Foreskin fibroblast (primary cell): ENCODE measurements at places on chromosomes 5 and 9.

- peak; percentile 28 for DNase-seq
Observed at GRCh38 chr5:59126708-59127573, 544.1 kb downstream of the RAB3C start.

DNA sequence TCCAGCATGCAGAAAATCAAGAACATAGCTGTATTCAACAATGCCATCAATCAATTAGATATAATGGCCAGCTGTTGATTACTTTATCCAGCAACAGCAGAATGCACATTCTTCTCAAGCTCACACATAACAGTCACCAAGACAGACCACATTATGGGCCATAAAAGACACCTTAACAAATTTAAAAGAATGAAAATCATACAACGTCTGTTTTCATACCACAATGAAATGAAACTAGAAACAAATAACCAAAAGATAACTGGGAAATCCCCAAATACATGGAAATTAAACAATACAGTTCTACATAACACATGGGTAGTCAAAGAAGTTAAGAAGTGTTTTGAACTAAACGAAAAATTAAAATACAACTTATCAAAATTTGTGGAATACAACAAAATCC, 130.9 kb upstream of the GNA14 start:
- DNase-seq = no peak

- DNase-seq = no peak
Observed at GRCh38 chr9:110389148-110389750, 51.6 kb upstream of the TXNDC8 start.

DNA sequence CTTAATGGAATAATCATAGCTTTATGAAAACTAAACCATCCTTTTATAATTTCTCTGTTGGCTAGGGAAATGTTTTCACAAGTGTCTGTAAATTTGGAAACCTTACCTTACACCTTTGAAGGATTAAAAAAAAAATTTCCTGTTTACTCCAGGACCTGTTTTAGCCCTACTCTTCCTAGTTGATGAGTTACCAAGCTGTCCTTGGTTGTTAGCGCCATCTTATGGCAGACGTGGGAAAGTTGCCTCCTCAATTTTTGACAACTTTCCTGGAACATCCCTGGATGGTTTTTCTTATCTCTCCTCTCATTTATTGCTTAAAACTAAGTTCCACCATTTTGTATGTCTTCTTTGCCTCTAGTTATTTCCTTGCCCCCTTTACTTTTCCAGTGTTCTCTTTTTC, 25.7 kb downstream of the ZSWIM6 start:
- no peak for DNase-seq

DNA sequence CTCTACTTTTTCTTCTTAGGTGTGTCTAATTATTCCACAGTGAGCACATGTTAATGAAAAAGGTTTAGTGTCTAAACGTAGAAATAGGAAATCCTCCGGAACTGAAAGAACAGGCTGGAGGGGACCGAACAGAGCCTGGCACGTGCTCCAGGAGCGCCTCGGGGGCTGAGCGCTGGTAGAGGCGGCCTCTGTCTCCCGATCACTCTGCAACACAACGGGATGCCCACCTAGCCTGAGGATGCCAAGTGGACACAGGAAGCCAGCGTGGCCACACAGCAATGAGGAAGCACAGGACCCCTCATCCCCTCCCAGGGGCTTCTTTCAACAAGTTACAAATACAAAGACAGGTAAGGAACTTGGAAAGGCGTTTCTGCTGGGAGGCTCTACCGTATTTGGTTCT, 19.4 kb downstream of the TRIM7 start:
- no peak for DNase-seq

DNA sequence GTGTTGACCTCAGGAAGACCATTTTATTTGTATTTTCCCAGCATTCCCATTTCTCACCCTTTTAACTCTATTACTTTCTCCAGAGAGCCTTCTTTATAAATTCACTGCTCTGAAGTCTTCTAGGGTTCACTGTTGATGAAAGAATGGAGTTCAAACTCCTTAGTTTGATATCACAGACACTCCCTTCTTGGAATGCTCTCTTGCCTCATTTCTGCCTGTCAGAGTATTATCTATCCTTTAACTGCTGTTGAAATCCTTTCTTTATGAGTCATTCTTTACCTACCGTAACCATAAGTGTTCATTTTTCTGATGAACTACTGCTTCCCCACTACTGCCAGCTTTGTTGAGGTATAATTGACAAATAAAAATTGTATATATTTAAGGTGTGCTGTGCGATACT, 4.3 kb downstream of the RIC1 start:
- no peak for DNase-seq

DNA sequence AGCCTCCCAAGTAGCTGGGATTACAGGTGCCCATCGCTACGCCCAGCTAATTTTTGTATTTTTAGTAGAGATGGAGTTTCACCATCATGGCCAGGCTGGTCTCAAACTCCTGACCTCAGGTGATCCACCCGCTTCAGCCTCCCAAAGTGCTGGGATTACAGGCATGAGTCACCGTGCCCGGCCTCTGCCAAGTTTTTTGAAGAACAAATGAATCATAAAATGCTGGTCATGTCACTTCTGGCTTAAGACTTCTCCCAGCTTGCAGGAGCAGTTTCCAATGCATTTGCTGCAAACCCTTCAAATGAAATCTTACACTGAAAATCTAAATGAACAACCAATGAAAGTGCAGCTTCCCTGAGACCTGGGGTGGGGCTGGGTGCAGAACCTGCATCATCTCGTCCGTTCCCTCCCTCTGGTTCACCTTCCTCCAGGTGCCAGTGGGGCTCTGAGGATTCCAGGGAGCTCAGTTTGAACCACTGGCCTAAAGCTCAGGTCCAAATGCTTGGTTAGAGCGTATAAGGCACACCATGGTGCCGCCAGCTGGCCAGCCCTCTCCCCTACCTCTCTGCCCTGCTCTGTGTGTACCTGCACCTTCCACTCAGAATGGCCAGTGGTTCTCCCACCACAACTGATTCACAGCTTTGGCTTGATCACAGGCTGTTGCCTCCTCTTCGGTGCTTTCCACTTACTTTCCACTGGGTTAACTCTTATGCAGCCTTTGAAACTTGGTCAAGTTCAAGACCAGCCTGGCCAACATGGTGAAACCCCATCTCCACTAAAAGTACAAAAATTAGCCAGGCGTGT, 39.8 kb upstream of the FUBP3 start:
- peak; percentile 84 for DNase-seq

DNA sequence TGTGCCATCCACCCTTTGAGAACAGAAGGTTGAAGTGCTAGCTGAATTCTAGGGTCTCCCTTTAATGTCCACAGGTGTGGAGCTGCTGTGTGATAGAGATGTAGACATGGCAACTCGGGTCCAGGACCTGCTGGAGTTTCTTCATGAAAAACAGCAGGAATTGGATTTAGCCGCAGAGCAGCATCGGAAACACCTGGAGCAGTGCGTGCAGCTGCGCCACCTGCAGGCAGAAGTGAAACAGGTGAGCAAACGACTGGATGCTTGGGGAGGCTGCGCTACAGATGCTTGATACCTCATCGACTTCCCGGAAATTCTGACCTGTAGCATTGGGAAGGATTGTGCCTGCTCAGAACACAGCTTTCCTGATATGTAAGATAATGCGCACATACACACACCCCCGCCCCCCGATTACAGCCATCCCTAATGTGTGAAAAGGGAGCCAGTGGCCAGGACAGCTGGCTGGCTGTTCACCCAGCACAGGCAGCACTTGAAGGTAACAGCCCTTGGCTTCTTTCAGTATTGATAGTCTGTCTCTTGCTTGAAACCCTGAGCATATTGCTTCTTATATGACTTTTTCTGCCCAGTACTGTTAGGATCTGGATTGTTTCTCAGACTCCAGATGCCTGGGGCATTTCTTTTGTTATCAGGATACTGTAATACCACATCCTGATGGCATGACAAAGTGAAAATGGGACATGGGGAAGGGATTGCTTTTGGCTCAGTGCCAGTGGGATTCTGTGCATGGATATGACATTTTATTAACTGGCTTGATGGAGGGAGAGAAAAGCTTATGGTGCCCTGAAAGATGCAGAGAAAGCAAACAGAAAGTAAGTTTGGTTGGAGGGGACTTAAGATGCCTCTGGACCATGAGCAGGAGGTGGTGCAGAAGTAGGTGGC, 216.8 kb upstream of the OTULINL start:
- peak; percentile 18 for DNase-seq

DNA sequence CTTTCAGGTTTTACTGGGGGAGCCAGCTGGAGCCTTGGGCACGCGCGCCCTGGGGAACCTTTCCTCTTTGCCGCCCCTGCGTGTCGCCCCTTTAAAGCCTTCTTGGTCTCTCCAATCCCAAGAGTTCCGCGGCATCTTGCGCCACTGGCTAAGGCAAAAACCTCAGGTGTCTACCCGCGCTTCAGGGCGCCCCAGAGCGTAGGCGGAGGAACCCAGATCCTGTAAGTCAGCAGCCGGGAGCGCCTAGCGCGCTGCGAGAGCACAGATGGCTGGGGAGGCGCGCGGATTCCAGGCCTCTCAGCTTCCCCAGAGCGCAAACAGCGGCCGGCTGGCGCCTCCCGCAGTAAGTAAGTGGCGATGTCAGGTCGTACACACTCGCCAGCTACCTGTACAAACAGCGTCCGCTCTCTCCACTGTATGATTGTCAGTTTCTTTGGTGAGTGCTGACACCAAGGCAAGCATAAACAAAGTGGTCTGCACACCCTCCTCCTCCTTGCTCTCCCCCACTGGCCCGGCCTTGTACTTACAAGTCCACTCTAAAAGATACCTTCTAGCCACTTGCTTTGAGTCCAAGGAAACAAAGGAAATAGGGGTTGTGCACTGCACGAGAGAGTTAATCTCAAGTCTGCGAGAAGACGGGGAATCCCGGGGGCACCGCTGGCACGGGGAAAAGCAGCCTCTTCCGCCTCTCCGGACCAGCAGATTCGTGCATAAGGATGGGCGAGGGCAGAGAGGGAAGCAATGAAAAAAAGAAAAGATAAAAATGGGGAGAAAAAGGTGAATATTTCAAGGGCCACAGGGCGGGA, 2.9 kb downstream of the HTR1A start:
- no peak for DNase-seq
